ENCODE measurements at places on chromosomes 16 and 17.

- DNase-seq, result no peak
These were observed 14.7 kb upstream of the PLLP start for GRCh38 chr16:57299009-57299718.

DNA sequence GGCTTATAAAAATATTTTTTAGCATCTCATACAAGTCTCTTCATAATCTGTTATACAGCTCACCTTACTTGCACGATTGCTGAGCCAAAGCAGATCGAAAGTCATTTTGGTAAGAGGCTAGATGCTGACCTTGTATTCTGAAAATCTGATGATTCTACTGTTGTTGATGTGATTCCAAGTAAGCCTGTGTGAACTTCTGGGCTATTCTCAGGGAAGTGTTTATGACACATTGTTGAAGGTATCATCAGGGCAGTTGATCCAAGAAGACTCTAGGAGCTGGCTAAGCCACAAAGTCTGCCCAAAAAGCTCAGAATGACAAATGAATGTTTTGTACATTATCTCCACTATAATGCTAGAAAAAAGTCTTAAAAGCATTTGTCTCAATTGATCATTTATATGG is 16.0 kb downstream of the OMG start:
- DNase-seq, result no peak

- DNase-seq, result no peak
These were observed 2.0 kb upstream of the ARRB2 start for GRCh38 chr17:4708436-4708835.

DNA sequence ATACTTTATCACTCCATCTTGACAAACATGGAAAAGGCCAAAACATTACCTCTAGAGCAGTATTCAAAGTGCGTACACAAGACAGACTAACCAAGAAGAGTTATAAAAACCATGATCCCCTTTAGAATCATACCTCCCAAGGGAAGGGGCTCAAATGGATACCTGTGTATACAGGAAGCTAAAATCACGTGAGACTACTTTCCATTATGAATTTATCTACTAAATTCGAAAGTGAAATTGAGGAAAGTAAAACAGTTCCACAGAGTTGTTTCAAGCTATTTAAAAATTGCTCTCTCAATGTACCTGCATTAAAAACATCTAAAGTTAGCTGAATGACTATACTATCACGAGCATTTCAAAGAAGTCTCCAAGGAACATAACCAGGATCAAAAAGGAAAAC is 32.7 kb downstream of the AP1G1 start:
- no peak for DNase-seq

- DNase-seq, result no peak
These were observed 25.7 kb downstream of the NME2 start for GRCh38 chr17:51191895-51192294.

- peak; percentile 17 for DNase-seq
These were observed 973 bp downstream of the SLC7A6 start for GRCh38 chr16:68265078-68265920.

DNA sequence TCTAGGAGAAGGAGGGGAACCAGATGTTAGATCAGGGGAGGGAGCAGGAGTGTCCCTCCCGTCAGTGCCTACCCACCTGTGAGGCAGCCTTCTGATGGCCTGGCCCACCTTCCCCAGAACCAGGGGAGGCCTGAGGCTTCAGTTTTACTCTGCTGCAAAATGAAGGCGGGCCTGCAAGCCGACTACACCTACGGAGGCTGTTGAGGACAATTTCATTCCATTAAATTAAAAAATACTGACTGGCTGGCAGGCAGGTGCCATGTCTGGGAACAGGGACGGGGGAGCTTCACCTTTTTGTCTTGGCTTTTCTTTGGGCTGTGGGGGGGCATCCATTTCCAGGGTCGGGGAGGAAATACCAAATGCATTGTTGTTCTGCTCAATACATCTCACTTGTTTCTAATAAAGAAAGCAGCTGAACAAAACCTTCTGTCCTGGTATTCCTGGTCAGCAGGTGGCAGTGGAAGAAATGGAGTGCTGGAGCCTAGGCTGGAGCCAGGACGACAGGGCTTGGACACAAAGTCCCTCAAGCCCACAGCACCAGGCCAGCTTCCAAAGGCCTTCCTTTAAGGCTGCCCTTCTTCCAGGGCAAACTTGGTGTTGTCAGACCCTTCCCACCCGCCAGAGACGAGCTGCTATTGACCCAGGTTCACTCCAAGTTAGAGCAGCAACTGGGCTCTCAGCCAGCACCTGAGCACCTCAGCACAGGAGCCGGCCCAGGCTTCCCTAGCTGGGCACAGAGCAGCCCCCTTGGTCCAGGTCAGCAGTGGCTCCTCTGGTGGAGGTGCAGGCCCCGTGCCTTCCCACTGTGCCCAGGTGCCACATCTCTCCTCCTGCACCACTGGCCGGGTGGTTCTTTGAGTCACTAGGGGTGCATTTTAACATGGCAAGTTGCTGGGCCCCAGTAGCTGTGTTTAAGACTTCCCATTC is 23.5 kb downstream of the PLCD3 start:
- no peak for DNase-seq

DNA sequence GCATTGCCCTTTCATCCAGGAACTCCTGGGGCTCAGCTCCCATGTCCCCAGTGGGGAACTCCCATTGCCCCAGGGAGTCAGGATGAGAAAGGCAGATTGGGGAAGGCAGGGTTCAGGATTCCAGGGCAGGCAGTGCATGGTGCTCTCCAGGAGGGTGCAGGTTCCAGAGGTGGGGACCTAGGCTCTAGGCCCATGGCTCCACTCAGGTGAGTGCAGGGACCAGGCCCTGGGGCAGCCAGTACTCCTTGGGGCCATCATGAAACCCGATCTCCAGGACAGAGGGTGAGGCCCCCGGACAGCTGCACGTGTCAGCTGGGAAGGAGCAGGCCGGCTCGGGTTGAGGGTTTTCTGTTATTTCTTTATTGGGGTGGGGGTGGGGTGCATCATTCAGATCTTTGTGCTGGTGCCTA is 1.3 kb upstream of the MTSS2 start:
- no peak for DNase-seq

- peak; percentile 34 for DNase-seq
These were observed at the start of gene ZNF205 for GRCh38 chr16:3112058-3112880. Gene ZNF205 (plus strand): TSS chr16:3112586. CDS start chr16:3113431, 845 bp downstream.

- no peak for DNase-seq
These were observed 100.7 kb downstream of the CYLD start for GRCh38 chr16:50842589-50842988.

DNA sequence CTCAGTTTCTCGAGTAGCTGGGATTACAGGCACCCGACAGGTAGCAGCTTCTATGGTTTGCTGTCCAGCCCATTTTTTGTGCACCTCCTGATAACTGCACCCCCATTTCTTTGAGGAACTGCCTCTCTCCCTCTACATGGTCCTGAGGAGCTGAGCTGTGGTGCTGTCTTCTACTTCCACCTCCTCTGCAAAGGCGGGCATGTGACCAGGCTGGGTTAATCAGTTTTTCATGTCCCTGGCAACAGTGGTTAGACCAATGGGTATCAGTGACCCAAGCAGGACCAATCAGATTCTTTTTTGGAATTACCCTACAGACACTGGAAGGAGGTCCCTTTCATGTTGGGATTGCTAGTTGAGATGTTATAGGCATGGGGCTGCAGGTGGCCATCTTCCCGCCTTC is 41.3 kb downstream of the TBX21 start:
- DNase-seq, result no peak

- DNase-seq, result no peak
These were observed 9.9 kb upstream of the ADGRG1 start for GRCh38 chr16:57618296-57619132.

- DNase-seq, result no peak
These were observed 22.1 kb downstream of the RFFL start for GRCh38 chr17:35041390-35041789.

DNA sequence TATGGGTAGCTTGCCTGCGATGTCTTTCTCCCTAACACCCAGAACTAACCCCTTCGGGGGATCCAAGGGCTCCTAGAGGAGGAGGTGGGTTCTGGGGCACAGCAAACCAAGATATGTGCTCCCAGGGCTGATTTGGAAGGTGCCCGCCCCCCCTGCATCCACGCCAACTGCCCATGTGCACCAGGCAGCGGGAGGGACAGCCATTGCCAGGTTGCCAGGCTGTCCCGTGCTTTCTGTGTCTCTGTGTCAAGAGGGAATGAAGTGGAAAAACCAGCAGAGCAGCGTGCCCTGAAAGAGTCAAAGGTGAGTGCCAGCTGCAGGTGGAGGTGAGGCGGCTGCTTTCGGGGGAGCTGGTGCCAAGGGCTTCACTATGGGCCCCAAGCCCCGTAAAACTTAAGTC is 6.4 kb downstream of the TEKT5 start:
- no peak for DNase-seq

- no peak for DNase-seq
These were observed 845 bp downstream of the STH start for GRCh38 chr17:45999900-46000290.

DNA sequence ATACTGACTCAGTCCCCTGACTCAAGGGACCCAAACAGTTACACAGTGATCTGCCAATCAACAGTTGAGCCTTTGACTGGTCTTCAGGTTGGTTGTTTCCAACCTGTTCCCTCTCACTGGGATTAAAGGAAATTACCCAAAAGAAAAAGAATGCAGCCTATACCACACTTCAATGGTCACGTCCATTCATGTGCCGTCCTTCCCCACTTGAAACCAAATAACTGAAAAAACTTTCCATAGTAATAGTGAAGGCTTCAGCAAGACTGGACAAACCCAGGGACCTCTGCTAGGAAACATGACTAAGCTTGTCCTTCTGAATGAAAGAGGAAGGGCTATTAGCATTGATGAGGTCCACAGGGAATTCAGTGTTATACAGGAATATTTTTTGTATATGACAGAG is 30.6 kb downstream of the MRPS23 start:
- no peak for DNase-seq

- DNase-seq, result peak; percentile 72
These were observed 14.4 kb upstream of the CBX8 start for GRCh38 chr17:79811011-79811867.

DNA sequence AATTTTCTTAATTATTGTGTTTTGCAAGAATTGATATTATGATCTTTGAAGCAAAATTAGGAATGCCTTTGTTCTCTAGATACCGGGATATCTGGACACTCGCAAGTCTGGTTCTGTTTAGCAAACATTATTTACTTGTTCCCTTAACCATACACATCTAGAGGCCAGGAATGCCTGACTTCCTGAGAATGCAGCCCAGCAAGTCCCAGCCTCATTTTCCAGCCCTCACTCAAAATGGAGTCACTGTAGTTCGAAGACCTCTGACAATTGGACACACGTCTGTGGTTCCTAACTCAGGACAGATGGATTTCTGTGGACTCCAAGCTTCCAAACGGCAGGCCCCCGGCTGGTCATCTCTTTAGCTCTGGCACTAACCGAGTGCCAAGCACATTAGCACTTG is 355.4 kb upstream of the RBFOX1 start:
- DNase-seq, result no peak

GRCh38 chr17:4204710-4205173 is 59.0 kb downstream of the ANKFY1 start:
- DNase-seq, result no peak

DNA sequence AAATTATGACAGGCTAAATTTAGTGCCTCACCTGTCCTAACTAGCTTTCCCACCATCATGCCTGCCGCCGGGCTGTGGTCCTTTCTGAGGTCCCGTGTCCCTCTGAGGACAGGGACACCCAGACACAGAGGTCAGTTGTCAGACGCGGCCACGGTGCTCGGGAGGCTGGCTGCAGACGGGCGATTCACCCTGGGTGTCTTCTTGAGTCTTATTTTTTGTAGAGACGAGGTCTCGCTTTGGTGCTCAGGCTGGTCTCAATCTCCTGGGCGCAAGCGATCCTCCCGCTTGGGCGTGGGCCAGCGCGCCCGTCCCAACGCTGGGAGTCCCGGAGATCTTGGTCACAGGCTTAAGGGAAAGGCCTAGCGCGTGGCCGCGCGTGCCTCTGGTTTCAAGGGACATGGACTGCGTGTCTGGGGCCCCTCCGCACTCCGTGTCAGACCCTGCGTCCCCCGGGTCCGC is 797 bp upstream of the RAB11FIP3 start:
- DNase-seq, result no peak

DNA sequence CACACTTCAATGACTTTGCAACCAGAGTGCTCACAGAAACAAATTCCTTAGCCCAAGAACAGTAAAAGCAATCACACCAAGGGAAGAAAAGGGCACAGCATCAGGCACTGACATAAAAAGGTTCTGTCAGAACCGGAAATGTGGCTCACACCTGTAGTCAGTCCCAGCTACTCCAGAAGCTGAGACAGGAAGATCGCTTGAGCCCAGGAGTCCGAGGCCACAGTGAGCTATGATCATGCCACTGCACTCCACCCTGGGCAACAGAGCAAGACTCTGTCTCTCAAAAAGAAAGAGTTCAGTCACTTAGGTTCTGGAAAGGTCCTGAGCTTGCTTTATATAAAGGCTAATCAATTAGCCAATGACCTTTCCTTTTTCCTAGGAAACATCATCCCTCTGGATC is 22.7 kb downstream of the YWHAE start:
- DNase-seq, result no peak

DNA sequence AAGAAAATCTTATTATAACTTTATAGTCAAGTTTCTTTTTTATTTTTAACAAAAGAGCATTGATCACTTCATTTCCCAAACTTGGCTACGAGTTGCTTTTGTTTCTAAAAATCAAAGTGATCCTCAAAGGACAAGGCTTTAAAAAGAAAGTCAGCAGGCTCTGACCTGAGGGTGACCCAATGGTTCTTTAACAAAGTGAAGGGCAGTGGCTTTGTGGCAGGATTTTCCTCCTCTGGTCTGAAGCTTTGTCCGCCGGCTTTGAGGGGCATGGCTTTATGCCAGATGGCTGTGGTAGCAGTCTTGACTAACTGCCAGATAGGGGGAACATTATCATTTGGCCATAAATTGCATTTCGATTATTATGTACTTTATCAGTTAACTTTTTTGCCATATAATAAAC is 28.5 kb downstream of the IQCK start:
- DNase-seq, result no peak

DNA sequence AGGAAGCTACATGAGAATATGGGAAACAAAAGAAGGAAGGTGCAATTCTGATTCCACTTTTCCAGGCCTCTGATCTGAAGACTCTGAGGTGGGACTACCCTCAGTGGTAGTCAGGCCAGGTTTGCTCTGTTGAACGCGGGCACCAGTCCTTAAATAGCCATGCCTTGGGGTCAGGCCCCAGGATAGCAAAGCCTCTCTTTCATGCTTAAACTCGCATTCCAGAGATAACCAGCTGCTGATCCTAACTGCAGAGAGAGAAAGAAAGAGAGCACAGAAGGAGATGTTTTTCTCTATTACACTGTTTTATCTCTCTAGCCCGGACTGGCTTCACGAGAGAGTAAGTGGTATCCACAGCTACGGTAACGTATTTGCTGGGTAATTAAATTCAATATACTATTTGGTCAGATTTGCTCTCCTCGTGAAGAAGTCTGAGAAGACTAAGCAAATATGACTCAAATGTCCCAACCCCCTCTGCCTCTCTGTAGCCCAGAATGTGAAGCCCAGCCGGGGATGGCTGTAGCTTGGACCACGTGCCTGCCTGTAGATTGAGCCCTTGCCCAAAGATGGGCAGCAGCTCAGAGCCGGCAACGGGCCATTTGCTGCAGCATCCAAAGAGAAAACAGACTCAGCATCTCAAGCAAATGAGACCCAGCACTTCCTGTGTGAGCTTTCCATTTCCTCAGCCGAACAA is 122.2 kb downstream of the SMG6 start:
- no peak for DNase-seq

Data from NCI-H526 treated with DMSO at 0.1 percent for 48 hours (cell line).